ENCODE measurements at places on chromosomes 16 and 17.
A peak's percentile ranks its signal among the peaks of the same experiment; 100 is the strongest.

DNA sequence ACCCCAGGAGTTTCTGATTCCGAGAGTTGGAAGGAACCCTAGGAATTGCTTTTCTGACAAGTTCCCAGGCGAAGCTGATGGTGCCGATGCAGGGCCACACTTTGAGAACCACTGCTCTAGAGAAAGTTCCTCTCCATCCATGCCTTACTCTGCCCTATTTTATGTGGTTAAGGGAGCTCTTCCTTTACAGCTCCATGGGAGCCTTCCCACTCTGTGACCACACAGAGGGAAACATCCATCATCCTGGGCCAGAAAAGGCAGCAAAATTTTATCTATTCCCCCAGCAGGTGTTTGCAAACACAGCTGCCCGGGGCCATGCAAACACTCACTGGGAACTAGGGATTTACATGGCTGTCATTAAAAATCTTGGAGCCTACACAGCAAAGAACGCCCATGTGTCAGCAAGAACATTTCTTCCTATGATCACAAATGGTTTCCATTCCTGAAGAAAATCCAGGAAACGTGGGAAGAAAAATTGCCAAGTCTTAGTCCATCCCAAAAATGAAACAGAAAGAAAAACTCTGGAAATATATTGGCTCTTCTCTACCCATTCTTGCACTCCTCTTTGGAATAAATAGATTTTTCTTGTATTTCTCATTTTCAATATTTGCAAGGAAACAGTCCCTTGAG, 252.7 kb downstream of the PMP22 start:
- DNase-seq = no peak

GRCh38 chr17:28327031-28327607, 8.1 kb downstream of the TMEM97 start:
- DNase-seq = no peak

- DNase-seq = no peak
Measured at GRCh38 chr17:31561469-31562375, 170.2 kb downstream of the RAB11FIP4 start.

DNA sequence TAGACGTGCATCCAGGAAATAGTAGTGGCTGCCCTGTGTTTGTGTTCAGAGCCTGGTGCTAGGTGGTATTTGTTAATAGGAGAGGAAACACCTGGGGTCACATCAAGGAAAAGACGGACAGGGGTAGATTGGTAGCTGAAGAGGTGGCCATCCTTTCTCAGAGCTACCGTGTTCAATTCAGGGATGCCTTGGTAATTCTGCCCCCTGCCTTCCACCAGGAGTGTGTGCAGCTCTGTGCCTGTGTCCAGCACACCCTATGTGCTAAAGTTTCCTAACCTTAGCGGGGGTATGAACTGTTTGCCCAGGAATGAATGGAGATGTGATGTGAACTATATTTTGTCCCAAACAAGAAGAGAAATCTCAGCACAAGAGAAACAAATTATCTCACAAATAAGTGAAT, 174.1 kb upstream of the MPHOSPH6 start:
- DNase-seq = no peak

GRCh38 chr17:50108556-50108955, 13.4 kb downstream of the PDK2 start:
- no peak for DNase-seq

- DNase-seq = no peak
Measured at GRCh38 chr16:57809276-57810196, 7.2 kb upstream of the KIFC3 start.

DNA sequence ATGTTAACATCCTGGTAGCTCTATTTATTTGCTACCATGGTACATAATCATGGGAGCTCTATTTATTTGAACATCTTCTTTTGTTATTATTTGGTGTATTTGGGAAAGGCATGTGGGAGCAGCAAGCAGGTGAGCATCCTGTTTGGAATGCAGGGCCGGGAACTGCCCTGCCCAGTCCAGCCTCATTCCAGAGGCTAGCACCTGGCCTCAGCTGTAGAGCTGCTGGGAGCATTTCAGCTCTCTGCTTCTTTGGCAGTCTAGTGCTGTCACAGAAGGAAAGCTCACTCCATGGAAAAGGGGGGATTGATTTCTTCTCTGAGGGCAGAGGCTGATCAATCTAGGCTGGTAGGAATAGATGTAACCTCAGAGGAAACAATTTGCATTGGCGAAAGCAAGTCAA, 112.5 kb downstream of the WWOX start:
- DNase-seq = no peak

DNA sequence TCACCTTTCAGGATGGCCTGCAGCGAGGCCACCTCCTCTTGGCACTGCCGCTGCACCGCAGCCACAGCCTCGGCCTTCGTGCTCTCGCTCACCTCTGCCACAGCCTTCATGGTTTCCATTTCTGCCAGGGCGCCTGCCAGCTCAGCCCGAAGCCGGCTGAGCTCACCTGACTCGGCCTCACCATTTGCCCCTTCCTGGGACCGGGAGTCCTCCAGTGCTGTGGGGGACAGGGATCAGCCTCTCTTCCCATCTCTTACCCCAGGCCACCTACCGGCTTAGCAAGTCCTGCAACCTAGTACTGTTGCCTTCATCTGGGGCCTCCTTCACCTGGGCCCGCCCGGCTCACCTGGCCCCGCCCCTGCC, 658 bp downstream of the RABEP2 start:
- no peak for DNase-seq

GRCh38 chr16:30561089-30561816, 3.1 kb upstream of the ZNF764 start:
- peak; percentile 77 for DNase-seq

GRCh38 chr16:50622029-50622428, 59.1 kb downstream of the SNX20 start:
- no peak for DNase-seq

DNA sequence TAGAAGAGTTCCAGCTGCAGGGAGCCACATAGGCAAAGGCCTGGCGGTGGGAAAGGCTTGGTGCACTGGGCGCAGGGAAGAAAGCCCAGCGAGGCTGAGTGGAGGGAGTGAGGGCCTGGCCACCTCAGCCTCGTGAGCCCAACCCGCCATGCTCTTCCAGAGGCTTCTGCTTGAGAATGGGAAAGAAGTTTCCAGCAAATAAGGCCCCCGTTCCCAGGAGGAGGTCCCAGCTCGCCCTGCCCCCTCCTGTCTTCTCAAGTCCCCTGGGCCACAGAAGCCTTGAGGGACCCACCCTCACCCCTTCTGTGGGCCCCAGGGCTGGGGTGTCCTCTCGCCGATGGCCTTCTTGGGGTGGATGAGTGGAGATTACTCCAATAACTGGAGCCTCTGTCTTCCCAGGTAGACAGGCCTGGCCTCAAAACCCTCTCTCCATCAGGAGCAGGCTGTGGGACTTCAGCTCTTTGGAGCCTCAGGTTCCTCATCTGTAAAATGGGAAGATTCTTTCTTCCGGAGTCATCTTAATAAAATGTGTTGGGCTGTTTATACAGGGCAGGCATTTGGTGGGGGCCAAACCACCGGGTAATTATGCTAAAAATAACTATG, 933 bp upstream of the SNN start:
- no peak for DNase-seq

DNA sequence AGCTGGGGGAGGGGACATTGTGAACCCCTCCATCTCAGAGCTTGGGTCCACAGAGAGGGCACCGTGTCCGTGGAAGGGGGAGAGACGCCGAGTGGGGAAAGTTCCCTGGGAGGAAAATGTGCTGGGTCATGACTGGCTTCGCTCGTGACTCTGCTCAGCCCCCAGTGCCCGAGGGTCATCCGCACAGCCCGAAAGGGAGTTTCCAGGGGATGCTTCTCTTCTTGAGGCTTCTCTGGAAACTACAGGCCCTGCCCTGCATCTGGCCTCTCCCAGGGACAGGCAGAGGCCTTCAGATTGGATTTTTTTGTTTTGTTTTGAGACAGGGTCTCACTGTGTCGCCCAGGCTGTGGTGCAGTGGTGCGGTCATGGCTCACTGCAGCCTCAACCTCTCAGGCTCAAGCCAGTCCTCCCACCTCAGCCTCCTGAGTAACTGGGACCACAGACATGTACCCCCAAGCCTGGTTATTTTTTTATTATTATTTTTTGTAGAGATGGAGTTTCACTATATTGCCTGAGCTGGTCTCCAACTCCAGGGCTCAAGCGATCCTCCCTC, 9.8 kb upstream of the GSE1 start:
- no peak for DNase-seq

GRCh38 chr17:72419866-72420774, 299.3 kb downstream of the SOX9 start:
- no peak for DNase-seq

DNA sequence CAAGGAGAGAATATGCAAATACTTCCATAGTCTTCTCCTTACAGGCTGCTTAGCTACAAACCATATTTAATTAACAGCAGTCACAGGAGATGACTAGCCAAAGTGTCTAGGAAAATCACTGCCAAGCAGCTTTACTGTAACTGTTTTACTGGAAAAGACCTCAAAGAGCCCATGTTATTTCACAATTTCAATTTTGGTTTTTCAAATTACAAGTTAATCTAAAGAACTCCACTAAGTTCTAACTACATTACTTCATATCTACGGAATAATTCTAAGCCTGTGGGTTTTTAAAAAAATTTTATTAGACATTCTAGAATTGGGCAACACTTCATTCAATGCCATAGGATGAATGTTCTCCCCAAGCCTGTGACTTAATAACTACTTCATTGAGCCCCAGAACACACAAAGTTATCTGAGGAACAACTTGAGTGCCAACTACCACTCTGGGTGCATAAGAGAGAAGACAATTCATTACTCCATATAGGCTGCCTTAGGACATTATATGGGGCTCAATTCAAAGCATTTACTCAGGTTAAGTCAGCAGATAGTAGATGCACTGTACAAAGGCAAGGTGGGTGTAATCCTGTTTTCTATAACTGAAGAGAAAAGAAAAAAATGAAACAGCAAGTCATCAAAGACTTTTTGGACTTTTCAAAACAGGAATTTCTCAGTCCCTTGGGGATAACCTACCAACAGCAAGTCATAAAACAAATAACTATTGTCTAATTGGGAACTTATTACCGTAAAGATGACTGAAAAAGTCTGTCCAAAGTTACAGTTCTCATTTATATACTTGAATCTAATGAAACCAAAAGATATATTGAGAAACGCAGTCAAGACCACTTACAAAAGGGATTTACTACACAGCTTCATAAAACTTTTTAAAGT, 33.0 kb downstream of the STAT3 start:
- no peak for DNase-seq

GRCh38 chr16:51696376-51696775, 545.3 kb upstream of the SALL1 start:
- DNase-seq = no peak

All from H1 (cell line).